ENCODE measurements at places on chromosomes 1 and 21.
A peak's percentile ranks its signal among the peaks of the same experiment; 100 is the strongest.

DNA sequence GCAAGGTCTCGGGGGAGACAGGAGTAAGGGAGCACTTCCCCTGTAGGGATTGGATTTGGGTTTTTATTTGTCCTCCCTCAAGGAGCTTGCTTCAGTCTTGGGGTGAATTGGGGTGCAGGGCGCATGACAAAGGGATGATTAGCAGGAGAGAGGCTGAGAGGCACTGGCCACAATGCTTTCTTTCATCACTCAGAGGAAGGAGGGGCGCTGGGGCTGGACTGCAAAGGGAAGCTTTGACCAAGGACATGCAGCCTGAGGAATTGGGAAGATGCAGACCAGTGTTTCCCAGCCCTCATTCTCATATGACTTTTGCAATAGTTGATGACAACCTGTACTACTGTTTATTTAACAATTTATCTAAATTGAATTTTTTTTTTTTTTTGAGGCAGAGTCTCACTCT lies 34.1 kb upstream of the PDPN start:
- DNase-seq, result no peak

GRCh38 chr1:14163246-14163645 lies 435.2 kb upstream of the KAZN start:
- DNase-seq, result no peak

DNA sequence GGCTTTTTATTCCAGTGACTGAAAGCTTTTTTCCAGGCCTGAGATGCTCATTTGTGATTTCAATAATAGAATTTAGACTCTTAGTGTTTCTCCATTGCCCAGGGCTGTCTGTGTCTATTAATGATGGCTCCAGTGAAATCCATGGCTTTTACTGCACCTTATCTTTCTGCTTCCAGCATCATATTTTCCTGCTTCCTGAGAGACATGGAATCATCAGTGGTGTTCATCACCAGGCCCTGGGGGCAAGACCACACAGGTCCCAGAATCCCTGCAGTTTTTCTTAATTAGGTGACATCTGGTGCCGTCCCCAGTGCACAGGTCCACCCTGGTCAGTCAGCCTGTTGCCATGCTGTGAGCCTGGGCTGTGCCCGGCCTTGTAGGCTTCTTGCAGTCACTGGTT lies 15.5 kb downstream of the NT5C1A start:
- DNase-seq, result no peak

DNA sequence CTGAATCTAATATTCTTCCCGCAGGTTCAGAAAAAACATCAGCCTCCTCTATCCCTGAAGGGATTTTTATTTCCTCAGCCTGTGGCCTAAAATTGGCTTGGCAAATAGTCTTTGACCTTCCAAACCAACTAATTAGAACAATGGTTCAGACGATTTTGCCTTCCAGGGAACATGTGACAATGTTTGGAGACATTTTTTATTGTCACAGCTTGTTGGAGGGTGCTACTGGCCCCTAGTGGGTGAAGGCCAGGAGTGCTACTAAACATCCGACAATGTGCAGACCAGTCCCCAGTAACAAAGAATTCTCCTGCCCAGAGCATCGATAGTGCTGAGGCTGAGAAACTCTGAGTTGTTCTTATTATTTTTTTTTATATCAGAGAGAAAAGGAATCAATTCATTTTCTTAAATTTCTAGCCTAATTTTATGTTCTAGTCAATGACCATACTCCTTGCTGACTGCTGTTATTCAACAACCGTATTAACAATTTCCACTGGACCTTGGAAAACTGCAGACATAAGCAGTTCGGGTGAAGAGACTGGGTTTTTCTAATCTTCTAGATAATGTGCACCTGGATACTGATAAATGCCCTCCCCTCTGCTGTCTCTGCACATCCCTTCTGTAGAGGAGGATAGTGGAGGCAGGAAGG lies 280.7 kb downstream of the LMX1A start:
- peak; percentile 49 for DNase-seq

DNA sequence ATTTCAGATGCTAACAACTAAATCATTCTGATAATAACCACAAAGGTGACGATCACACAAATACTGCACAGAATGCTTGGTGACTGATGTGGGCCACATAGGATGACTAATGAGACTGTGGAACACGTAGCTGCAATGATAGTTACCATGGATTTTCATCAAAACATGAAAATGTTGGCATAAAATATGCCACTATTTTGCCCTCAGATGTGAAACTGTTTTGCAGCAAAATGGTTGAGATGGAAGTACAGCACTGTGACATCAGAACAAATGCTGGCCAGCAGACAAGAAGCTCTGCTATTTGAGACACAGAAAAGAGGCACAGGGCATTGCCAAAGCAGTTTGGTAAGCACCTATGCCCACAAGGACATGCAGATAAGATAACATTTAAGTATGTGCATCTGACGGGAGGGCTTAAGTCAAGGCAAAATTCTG lies 83.8 kb downstream of the NIBAN1 start:
- DNase-seq, result peak; percentile 75

DNA sequence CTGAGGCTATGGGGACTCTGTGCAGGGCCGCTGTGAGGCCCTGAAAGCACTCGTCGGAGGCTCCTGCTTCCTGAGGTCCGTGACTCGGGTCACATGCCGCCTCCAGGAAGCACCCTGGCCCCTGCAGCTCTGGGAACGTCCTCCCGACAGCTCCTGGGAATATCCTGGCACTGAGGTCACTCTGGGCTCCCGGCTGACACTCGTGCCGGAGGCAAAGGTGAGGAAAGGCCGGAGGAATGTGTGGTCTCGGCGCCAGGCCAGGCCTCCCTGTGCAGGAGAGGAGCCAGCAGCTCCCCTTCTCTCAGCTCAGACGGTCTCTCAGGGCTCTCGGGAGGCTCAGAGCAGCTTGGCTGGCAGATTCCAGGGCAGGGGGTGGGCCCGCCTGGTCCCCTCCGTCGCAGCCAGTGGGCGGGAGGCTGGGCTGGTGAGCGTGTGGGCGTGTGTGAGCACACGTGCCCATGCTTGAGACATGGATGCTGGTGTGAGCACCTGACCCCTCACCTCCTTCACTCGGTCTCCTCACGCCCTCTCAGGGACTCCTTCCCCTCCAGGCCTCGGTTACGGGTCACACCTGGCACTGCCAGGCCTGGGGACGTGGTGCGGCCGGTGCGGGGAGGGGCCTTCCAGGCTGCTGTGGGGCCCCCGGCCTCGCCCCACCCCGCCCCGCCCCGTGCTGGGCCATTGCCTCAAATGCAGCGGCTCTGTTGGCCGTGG lies 5.5 kb upstream of the RNF223 start:
- peak; percentile 96 for DNase-seq

DNA sequence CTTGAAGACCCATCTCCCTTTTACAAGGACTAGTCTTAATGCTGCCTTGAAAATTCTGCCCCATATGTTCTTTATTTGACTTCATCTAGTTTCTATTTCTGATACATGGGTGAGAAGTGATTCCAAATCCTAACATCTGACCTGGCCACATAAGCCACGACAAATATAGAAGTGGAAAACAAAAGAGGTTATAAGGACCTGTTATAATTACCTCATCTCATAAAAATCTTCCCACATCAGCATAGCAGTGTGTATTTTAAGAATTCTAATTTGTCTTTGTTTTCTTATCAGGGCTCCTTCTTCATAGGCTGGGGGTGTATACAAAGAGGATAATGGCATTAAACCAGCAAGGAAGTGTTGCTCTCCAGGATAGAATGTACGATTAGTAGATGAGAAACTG lies 1007.4 kb downstream of the TTLL7 start:
- no peak for DNase-seq

DNA sequence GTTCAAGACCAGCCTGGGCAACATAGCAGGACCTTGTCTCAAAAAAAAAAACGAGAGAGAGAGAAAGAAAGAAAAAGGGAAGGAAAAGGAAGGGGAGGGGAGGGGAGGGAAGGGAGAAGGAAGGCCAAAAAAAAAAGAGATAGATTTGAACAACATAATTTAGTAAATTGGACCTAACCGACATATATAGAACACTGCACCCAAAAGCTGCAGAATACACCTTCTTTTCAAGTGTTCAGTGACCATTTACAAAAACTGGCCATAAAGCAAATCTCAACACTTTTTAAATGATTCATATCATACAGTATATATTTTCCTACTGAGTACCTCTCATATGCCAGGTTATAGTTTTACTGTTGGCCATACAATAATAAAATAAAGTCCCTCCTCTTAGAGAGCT lies 6.9 kb downstream of the TSTD1 start:
- no peak for DNase-seq

DNA sequence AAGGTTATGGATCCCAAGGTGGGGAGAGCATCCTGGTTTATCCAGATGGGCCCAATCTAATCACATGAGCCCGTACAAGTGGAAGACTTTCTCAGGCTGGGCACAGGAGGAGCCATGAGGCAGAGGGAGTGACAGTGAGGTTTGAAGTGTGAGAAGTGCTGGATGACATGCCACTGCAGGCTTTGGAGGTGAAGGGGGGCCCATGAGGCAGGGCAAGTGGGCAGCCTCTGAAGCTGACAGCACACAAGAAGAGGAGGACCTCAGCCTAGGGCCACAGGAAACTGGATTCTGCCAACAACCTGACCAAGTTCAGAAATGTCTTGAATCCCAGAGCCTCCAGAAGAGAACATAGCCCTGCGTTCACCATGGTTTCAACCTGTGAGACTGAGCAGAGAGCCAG lies 311.6 kb downstream of the DISC1 start:
- no peak for DNase-seq

DNA sequence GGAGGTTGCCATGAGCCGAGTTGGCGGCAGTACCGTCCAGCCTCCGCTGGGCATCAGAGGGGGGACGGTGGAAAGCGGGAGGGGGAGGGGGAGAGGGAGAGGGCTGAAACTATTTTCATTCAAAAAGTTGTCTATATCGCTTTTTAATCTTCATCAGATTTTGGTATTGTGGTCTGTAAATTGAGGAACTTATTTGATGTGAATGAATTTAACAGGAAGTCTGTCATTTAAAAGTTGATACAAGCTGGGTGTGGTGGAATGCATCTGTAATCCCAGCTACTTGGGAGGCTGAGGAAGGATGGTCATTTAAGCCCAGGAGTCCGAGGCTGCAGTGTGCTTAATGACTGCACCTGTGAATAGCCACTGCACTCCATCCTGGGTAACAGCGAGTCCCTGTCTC lies 3.0 kb upstream of the EPHX4 start:
- DNase-seq, result no peak

DNA sequence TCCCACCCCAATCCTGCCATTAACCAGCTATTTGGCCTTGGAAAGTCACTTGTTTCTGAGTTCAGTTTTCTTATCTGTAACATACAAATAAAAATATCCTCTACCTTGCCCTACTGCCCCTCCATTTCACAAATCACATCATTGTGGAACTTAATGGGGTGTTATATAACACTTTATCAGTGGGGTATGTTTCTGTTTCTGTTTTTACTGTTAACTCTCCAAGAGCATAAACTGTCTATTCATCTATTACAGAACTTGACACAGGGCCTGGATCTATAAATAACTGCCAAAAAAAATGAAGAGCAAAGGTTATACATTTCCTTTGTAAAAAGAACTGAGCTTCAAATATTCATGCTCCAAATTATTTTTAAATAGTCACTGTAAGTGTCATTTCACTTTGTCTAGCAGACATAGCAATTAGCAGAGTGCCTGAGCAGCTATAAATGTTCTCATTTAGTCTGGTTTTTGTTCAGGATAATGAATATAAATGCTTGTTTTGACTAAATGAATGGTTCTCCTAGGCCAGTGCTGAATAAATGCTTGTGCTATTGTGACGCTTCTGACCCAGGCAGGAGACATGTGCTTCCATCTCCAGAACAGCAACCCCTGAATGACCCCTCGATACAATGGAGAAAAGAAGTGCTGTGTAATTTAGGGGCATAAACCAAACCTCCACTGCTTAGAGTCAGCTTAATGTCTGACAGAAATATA lies 7.4 kb downstream of the PIGM start:
- no peak for DNase-seq

- no peak for DNase-seq
Observed at GRCh38 chr1:21437341-21437640, 2.6 kb upstream of the NBPF3 start.

GRCh38 chr1:25867210-25867991 lies 8.1 kb downstream of the PAQR7 start:
- no peak for DNase-seq

DNA sequence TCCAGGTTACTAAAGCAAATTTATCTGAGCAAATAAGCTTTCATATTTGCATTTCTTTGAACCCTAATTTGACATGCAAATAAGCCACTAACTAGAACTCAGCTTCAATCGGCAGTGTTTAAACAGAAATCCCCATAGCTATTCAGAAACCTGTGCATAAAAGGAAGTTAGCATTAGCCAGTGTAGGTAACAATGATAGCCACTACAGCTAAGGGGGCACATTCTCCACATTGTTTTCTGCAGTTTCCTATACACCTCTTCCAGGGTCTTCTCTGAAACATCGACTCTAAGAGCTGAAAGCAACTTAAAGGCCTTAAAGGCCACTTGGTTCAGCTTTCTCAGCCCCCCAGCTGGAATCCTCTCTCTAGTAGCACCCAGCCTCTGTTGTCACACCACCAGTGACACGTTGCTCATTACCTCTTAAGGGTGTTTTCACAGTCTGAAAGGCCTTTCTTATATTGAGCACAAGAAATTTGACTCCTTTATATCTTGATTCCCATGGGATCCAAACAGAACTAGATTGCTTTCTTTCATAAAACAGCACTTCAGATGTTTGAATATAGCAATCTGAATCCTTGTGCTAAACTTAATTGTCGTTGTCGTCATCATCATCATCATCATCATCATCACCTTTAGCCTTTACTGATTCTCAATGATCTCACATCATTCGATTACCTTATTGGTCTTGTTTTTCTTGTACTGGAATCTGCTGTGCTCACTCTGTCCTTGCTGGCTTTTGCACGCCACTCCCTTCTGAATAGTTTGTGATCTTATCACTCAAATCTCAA lies 93.9 kb upstream of the DAB1 start:
- DNase-seq, result no peak

GRCh38 chr1:1835546-1835945 lies 55.3 kb downstream of the GNB1 start:
- no peak for DNase-seq

DNA sequence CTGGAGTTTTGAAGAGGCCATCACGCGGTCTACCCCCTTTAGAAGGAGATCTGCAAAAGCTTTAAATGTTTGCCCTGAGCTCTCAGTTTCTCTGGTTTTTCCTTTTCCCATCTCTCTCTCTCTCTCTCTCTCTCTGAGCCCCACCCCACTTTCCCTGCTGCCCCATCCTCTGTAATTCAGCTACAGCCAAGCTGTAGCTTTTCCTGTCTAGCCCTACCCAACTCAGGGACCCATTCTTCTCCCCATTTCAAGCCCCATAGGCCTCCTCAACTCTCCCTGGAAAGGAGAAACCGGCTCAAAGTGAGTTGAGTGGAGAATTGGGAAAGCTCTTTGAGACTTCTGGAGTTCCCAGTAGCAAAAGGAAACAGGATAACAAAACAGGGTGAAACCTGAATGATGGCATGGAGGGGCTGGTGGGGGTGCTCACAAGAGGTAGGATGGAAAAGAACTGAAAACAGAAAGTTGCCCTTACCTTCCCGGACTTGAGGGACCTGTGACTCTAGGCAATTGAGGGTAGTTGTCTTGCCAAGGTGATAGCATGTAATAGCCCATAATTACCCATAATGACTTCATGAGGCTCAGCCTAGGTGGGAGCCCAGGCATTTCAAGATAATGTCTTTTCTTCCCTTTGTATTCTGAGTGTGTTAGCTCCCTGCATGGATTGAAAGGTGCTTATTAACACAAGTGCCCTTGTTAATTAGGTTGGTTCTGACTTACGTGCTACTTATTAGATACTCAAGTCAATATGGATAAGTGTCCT lies 84.9 kb downstream of the SLC16A1 start:
- DNase-seq, result no peak

GRCh38 chr1:204127597-204128242 lies 24.1 kb downstream of the ETNK2 start:
- peak; percentile 80 for DNase-seq

Data from HFFc6 (cell line).